ENCODE measurements at places on chromosomes 4 and X.

GRCh38 chr4:163816494-163816893 lies 322.0 kb downstream of the TMA16 start:
- DNase-seq, result no peak

- DNase-seq, result no peak
Measured at GRCh38 chrX:44025555-44025954, 52.4 kb upstream of the NDP start.

- DNase-seq, result no peak
Measured at GRCh38 chr4:156623376-156623775, 348.2 kb downstream of the PDGFC start.

- DNase-seq, result no peak
Measured at GRCh38 chr4:7584606-7585159, 150.0 kb upstream of the PSAPL1 start.

DNA sequence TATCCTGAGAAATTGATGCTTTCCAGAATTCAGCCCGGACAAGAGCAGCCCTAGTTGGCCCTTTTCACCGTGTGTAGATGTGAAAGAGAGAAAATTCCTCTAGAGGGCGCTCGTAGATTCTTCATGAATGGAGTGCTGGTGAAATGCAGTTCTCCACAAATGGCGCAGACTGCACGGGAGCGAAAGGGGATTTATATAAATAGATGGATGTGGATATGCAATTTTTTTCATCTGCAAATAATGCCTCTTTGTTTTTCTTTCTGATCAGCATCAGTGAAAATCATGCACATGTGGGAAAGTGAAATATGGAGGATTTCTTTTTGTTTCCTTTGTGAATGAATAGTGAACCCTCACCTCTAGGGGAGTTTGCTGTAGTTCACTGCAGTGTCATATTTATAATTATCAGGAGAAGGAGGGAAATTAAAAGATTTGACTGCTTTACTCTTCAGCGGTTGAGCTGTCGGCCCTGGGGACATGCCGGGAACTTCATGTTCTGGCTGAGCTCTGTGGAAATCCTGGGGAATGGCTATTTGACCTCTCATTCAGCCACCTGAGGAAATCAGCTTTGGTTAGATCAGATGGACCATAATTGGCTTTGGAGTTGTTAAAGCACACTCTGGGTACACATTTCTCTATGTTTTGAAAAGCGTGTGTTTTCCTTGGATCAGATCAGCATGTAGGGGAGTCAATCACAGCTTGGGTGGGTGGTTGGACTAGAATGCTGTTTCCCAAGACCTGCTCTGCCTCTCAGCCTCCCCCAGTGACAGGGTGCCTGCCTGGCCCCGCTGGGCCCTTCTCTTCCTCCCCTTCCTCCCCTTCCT lies 115.0 kb upstream of the SHISA3 start:
- DNase-seq, result peak; percentile 66

GRCh38 chr4:95087657-95088455 lies 330.1 kb downstream of the BMPR1B start:
- DNase-seq, result no peak

- DNase-seq, result no peak
Measured at GRCh38 chrX:16869393-16870094, 618 bp downstream of the RBBP7 start.

DNA sequence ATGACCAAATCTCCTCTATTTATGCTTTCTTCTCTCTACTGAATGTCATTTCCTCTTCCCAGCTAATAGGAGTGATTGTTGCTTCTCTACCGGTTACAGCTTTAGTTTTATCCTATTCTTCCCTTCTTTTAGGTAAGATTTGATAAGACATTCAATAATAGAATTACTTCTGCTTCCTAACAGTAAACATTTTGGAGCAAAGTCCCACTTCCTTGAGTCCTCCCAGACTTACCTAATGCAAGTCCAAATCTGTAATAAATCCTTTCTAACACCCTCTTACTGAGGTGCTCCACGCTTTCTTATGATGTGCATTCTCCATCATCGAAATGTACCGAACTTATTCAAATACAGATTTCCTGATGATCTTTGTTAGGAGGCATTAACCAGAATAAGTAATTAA lies 79.2 kb upstream of the GPM6A start:
- no peak for DNase-seq

DNA sequence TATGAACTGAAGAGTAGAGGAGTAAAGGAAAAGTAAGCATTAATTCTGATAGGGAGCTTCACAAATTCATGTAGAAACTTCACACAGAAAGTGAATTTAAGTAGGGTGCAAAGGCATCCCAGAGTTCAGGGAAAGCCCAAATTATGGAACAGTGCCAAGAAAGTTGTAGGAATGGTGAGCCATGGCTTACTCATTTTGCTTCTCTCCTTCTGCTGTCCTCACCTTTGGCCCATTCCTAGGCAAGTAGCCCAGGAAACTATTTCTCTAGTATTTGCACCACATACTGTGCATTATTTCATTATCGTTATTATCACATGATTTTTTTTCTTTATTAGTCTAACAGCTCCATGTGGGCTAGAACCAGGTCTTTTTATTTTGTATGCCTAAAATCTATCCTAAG lies 34.9 kb upstream of the IL1RAPL1 start:
- no peak for DNase-seq

GRCh38 chrX:155767051-155767875 lies 113.9 kb upstream of the VAMP7 start:
- DNase-seq, result no peak

DNA sequence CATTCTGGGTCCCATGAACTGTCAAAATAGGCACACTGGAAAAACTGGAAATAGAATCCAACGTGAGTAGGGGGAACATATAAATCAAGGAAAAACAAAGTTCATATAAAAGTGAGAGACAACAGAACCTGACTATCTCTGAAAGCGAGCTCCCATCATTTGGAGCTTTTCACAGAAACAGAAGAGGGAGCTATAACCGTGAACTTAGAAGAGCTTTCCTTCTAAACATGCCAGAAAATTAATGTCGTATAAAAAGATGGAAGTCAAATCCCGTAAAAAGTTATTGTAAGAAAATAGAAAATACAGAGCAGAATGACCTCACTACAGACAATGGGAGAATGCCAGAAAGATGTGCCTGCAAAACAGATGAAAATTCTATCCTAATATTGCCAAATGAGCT lies 23.9 kb upstream of the HSD17B10 start:
- DNase-seq, result no peak

DNA sequence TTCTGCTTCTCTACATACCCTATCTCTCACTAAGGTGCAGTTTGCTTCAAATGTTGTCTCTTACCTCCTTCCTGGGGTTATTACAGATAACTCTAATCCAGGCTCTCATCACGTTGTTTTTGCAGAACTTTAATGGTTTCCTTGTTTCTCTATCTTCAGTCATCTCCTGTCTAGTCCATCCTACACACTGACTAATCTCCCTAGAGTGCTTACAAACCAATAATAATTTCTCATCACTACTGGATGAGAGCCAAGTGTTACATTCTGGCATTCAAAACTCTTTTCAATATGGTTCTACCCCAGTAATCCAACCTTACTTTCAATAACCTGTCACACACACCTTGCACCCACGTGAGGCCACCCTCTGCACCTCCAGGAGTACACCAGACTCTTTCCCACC lies 86.1 kb downstream of the SYNPO2 start:
- DNase-seq, result no peak

GRCh38 chrX:103878466-103879122 lies 46.5 kb upstream of the RAB9B start:
- DNase-seq, result peak; percentile 9

DNA sequence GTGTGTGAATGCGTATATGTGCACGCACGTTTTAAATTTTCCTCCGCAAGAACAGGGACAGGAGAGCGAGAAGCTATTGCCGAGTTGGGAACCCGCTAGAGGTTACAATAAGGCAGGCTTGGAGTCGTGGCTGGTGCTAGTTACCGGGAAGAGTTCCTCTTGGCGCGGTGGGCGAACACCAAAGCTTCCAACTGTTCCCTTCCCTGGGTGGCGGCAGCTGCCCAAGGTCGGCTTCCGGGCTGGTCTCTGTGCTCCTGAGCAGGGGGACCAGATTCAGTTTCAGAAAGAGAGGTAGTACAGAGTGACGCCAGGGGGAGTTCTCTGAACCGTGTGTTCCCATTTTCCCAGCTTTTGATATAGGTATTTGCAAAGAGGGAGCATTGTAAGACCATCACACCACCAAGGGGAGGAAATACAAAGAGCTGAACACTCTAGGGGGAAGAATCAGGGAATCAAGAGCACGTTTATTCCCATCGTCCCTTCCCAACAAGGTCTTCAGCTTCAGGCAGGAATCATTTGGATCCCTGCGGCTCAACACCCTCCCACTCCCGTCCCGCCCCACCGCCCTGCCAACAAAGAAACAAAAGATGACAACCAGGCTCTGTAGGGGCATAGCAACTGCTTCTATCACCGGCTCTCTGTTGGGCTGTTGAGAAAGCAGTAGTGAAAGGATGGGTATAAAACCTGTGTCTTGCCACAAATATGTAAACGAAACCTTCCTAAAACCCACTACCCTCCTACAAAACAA lies 113.6 kb upstream of the TEX13C start:
- no peak for DNase-seq

- peak; percentile 82 for DNase-seq
Measured at GRCh38 chr4:185395238-185395955, at the start of gene LRP2BP. Gene LRP2BP (minus strand): TSS chr4:185395924. CDS start chr4:185378186, 17,738 bp downstream.

DNA sequence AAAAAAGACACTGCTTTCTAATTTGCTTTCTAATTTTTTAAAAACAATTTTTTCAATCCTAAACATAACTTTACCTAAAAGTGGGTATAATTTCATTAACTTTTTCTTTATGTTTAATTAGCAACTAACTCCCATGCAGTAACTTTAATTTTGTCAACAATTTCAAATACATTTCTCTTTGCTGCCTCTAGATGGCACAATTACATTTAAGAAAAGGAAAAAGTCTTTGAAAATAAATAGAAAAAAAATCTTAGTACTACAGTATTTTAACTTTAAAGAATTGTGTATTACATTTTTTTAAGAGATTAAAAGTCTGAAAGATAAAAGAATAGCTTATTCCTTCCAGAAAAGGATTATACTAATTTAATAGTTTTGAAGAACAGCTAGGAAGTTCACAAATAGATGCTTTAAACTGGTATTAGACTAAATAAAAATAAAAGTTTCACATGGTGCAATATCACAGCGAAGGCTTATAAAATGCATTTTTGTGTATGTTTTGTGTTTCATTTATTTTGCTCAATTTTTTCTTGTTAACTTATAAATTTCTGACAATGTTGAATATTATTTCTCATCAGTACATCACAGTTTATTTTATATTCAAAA lies 105.1 kb downstream of the ADGRA3 start:
- DNase-seq, result peak; percentile 5

DNA sequence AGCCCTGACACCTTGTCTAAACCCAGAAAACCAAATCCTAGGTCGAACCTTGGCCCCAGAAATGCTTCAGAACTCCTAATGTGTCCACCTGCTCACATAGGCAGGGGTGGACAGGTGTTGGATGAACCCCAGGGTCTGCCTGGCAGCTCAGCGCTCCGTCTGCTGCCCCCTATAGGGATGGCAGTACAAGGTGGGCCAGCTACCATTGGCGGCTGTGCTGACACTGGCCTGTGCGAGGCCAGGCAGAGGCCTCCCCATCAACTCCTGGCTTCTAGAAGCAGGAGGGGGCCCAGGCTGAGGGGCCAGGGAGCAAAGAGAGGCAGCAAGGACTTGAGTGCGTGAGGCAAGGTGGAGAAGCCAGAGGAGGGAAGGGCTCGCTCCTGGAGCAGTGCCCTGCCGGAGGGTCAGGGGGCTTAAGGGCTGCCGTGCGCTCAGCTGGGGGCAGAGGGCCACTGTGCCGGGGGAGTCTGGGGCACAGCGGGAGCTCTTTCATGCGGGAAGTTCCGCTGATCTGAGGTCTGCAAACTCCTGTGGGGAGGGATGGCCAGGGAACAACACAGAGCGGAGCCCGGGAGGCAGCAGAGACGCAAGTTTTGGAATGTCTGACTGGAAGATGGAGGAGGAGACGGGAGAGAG lies 20.6 kb downstream of the CCNQ start:
- DNase-seq, result no peak

DNA sequence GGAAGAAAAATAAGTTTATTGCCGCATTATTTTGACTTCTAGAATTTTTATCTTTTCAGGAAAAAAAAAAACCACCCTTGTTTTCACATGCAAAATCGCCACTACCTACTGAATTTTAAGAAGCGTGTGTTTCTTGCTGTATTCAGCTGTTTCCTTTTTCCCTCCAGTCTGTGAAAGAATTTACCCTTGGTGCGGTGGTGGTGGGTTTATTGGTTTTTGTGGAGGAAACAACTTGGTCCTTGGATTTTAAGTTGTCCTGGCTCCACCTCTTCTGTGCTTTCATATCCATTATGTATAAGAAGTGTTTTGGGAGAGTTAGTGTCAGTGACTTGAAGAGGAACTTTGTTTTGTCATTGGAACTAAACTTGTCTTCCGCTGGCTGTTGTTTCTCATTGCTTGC lies 8.1 kb downstream of the RAPGEF2 start:
- no peak for DNase-seq

- DNase-seq, result no peak
Measured at GRCh38 chrX:17930850-17931249, 69.8 kb upstream of the RAI2 start.

DNA sequence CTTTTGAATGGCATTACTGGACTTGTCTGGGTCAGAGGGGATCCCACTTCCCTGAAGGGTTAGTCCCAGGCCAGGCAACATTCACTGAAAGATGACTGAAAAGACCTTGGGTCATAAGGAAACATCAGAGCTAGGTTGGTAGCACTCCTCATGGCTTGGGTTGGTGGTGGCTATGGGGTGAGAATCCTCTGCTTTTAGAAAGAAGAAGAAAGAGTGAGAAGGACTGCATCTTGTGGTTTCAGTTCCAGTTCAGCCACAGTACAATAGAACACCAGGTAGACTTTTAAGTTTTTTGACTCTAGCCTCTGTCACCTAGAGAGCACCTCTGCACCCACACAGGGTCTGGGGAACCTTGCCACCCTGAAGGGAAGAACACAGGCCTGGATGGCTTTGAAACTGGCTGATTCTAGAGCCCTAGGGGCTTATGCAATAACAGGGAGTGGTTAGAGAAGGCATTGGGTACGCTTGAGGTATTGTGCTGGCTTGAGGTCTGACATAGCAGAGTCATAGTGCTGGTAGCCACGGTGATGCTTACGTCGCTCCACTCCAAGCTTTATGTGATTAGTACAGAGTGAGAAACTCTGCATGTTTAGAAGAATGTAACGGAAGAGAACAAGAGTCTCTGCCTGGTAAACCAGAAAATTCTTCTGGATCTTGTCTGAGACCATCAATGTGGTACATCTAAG lies 36.5 kb downstream of the PRR32 start:
- DNase-seq, result no peak

GRCh38 chr4:148067301-148067916 lies 335.5 kb downstream of the ARHGAP10 start:
- DNase-seq, result no peak

- DNase-seq, result no peak
Measured at GRCh38 chr4:151251603-151252304, 25.2 kb upstream of the PRSS48 start.
